ENCODE measurements at places on chromosomes 5 and 9.

- DNase-seq, result no peak
Observed at GRCh38 chr5:88685591-88686541, 197.1 kb downstream of the MEF2C start.

DNA sequence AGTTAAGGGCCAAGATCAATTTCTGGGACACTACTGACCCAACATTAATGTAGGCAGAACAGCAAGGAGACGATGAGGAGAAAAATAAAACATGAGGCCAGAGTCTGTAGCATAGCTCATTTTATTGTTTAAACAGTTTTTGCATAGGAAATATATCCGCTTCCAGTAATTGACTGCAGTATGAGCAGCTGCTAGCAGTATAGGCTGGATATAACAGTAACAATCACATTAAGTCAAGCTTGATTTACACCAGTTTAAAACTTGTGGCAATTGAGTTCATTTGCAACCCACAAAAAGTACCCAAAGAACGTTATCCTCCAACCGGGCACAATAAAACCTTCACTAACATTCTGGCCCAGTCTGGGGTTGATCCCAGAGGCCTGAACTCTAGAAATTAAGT lies 232.2 kb downstream of the NFIB start:
- DNase-seq, result no peak

DNA sequence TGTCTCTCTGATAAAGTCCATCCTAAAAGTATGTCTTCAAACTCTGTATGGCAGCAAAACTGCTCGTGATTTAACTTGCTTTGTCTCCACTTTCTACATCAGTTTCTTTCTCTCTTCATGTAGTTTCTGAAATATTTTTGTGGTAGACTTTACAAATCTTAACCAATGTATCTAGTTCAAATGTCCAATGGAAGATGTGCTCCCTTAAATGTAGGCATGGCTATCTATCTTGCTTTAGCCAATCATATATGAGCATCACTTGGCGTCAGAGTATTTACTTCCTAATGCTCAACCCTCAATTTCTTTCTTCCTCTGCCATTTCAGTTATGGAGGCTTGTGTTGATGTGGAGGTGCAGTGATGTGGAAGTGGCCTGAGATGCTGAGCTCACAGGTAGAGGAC lies 206.1 kb upstream of the ZNF608 start:
- no peak for DNase-seq

DNA sequence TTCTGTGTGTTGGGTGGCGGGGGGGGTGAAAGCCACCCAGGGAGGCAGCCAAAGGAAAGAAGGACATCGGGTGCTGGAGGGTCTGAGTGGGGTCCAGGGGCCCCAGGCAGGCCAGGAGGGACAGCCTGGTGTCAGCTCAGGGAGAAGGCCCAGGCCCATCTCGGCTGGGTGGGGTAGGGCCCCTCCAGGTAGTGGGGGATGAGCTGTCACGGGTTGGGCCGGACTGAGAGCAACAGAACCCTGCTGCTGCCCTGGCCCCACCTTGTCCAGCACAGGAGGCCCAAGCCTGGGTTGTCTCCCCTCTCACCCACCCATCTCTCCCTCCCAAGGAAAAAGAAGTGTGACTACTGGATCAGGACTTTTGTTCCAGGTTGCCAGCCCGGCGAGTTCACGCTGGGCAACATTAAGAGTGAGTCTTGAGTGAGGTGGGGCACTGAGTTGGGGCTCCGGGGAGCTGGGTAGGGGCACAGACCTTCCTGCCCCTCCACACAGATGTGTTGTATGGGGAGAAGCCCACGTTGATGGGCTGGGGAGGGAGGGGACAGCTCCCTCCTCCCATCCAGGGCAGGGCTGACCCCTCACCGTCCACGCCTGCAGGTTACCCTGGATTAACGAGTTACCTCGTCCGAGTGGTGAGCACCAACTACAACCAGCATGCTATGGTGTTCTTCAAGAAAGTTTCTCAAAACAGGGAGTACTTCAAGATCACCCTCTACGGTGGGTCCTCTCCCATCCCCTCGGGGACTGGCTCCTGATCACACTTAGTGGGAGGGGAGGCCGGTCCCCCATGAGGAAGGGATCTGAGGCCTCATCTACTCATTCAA lies 2.3 kb downstream of the LCN2 start:
- DNase-seq, result no peak

- no peak for DNase-seq
Observed at GRCh38 chr9:37377688-37378612, 44.5 kb upstream of the GRHPR start.

DNA sequence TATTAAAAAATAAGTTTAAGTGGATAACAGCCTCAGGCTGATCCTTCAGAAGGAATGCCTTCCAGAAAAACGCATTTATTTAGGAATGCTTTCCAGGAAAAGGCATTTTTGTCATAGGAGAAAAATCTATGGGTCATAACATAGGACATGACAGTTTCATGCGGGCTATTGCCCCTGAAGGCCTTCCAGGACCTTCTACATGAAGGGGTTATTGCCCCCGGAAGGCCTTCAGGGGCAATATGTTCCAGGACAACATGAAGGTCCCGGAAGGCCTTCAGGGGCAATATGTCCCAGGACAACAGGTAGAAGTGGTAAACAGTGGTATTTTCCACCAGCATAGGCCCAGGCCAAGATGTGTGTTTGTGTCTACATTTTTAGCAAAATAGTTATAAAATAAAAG lies 191.3 kb upstream of the RASA1 start:
- DNase-seq, result no peak
